ENCODE measurements at places on chromosomes 7 and 10.

- H3K27ac ChIP-seq, result no peak overlapping the region
- H3K36me3 ChIP-seq, result no peaks in the 10 kb centered on the region
- H3K4me1 ChIP-seq, result no peaks in the 10 kb centered on the region
- no peak overlapping the region for H3K4me3 ChIP-seq
- no peaks in the 10 kb centered on the region for H3K27me3 ChIP-seq
Observed at GRCh38 chr10:59336632-59337031, 25.7 kb downstream of the FAM13C start.

GRCh38 chr10:133520193-133520738 lies 6.9 kb upstream of the CYP2E1 start:
- peaks cover 45% of the 10 kb centered on the region for H3K27me3 ChIP-seq
- DNase-seq, result peak; percentile 84
- H3K27ac ChIP-seq, result no peak overlapping the region
- peaks cover 7% of the 10 kb centered on the region for H3K4me1 ChIP-seq
- H3K4me3 ChIP-seq, result peak overlapping the region; percentile 41
- H3K36me3 ChIP-seq, result no peaks in the 10 kb centered on the region

- DNase-seq, result no peak
- peaks cover 74% of the 10 kb centered on the region for H3K27me3 ChIP-seq
- H3K4me3 ChIP-seq, result no peak overlapping the region
- H3K4me1 ChIP-seq, result peaks cover 6% of the 10 kb centered on the region
- peaks cover 22% of the 10 kb centered on the region for H3K36me3 ChIP-seq
- H3K27ac ChIP-seq, result no peak overlapping the region
Observed at GRCh38 chr10:89342206-89342958, 14.6 kb downstream of the IFIT3 start.

- peaks cover 2% of the 10 kb centered on the region for H3K36me3 ChIP-seq
- H3K4me3 ChIP-seq, result no peak overlapping the region
- H3K27ac ChIP-seq, result no peak overlapping the region
Observed at GRCh38 chr10:6416892-6417512, 163.1 kb downstream of the PRKCQ start.

DNA sequence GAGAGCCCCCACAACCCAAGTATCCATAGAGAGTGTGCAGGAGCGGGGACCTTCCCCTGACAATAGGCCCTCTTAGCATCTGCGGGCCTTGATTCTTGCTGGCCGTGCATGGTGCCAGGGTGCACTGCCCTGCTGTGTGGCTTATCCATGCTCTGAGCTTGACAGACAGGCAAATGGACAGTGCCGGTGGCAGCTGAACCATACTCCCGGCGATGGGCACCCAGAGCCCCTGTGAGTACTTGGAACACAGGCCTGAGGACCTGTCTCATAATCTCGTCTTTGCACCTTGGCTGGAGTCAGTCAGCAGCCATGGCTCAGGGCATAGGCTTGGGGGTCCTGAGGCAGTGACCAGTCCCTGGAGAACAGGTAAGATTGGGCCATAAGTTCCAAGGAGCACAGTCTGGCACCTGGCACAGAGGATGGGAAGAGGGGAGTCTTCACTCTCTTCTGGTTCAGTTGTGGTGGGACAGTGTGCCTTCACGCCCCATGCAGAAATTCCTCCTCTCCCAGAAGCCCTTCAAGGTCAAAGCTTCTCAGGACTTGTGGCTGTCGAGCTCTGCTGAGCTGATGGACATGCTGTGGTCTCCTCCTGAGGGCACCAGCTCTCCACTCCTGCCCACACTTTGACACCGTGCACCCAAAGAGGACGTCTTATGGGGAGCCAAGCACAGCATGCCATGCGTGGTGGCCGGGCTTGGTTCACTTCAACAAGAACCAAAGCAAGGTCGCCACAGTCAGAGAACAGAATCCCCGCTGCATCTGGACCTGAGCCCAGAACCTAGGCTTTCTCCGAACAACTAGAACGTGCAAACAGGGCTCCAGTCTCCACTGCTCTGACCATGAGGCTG lies 59.4 kb upstream of the CAMK2B start:
- no peak overlapping the region for H3K4me3 ChIP-seq
- DNase-seq, result no peak
- no peaks in the 10 kb centered on the region for H3K4me1 ChIP-seq
- peaks cover 17% of the 10 kb centered on the region for H3K36me3 ChIP-seq
- no peak overlapping the region for H3K27ac ChIP-seq
- H3K27me3 ChIP-seq, result no peaks in the 10 kb centered on the region

- H3K27me3 ChIP-seq, result peaks cover 22% of the 10 kb centered on the region
- H3K4me3 ChIP-seq, result no peak overlapping the region
- H3K36me3 ChIP-seq, result no peaks in the 10 kb centered on the region
- DNase-seq, result no peak
- peaks cover 4% of the 10 kb centered on the region for H3K4me1 ChIP-seq
Observed at GRCh38 chr7:22541789-22542188, 41.8 kb upstream of the STEAP1B start.

DNA sequence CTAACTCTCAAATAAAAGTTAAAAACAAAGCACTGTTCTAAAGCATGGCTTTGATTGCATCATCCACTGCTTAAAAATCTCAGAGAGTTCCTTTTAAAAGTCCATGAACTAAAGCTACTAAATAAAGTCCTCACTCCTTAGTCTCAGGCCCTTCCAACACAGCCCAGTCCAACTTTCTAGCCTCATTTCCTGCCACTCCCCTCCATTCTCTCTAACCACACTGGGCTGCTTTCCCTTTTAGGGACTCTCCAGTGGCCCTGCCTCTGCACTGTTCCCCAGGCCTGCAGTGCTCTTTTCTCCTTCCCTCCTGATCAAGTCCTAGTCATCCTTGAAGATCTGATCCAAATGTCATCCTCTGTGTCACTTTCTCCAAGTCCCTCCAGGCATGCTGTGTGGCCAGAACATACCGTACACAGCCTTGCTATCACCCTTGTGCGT lies 56.9 kb upstream of the PPP1R3C start:
- no peaks in the 10 kb centered on the region for H3K36me3 ChIP-seq
- H3K4me1 ChIP-seq, result peaks cover 5% of the 10 kb centered on the region
- H3K4me3 ChIP-seq, result no peak overlapping the region
- DNase-seq, result no peak

DNA sequence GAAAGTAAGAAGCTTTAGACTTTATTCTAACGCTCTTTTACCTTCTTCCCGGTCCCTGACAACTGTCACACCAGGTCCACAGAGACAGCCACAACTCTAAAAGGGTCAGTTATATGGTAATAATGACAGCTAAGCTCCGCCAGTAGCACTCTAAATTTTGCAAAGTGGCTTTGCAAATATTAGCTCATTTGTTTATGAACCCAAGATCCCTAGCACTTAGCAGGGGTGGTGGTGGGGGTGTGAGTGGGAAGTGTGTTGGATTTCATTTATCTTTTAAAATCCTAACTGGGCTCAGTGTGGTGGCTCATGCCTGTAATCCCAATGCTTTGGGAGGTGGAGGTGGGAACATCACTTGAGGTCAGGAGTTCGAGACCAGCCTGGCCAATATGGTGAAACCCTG lies 34.8 kb upstream of the SDK1 start:
- H3K4me1 ChIP-seq, result no peaks in the 10 kb centered on the region
- no peak overlapping the region for H3K27ac ChIP-seq
- H3K36me3 ChIP-seq, result no peaks in the 10 kb centered on the region
- DNase-seq, result no peak
- peaks cover 19% of the 10 kb centered on the region for H3K27me3 ChIP-seq
- H3K4me3 ChIP-seq, result no peak overlapping the region

GRCh38 chr7:144534196-144534595 lies 130.7 kb upstream of the NOBOX start:
- no peaks in the 10 kb centered on the region for H3K27me3 ChIP-seq
- no peak overlapping the region for H3K4me3 ChIP-seq
- no peak overlapping the region for H3K27ac ChIP-seq
- no peak for DNase-seq
- H3K36me3 ChIP-seq, result no peaks in the 10 kb centered on the region
- H3K4me1 ChIP-seq, result peaks cover 4% of the 10 kb centered on the region

GRCh38 chr10:23196915-23197314 lies 4.8 kb downstream of the PTF1A start:
- no peaks in the 10 kb centered on the region for H3K36me3 ChIP-seq
- no peak overlapping the region for H3K4me3 ChIP-seq
- H3K4me1 ChIP-seq, result peaks cover 4% of the 10 kb centered on the region
- no peak overlapping the region for H3K27ac ChIP-seq

GRCh38 chr7:110534241-110534931 lies 556.5 kb upstream of the LRRN3 start:
- H3K4me1 ChIP-seq, result no peaks in the 10 kb centered on the region
- no peak overlapping the region for H3K27ac ChIP-seq
- H3K27me3 ChIP-seq, result no peaks in the 10 kb centered on the region

DNA sequence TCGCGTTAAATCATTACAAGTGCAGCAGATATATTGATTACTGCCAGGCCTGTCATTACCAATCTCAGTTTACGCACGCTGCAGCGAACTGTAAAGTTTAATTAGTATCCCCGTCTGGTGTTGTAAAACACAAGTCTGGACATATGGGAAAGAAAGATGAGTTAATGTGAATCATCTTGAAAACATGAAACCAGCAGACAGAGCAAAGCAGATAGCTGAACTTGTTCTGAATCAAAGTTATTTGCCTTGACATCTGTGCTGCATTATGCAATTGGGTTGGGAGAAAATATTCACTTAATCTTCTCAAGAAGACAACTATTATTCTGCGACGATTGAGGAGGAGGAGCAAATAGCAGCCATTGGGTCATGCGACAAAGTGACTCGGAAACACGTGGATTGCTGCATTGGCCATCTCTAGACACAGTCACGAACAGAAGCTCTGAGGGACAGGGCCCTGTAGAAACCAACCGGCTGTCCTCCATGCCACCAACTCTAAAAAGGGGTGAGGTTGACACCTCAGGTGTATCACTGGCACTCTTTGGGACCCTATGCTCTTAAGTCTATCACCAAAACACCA lies 156.3 kb upstream of the C7orf33 start:
- H3K27me3 ChIP-seq, result peaks cover 6% of the 10 kb centered on the region
- H3K4me1 ChIP-seq, result no peaks in the 10 kb centered on the region
- no peak for DNase-seq
- H3K36me3 ChIP-seq, result no peaks in the 10 kb centered on the region
- no peak overlapping the region for H3K27ac ChIP-seq

DNA sequence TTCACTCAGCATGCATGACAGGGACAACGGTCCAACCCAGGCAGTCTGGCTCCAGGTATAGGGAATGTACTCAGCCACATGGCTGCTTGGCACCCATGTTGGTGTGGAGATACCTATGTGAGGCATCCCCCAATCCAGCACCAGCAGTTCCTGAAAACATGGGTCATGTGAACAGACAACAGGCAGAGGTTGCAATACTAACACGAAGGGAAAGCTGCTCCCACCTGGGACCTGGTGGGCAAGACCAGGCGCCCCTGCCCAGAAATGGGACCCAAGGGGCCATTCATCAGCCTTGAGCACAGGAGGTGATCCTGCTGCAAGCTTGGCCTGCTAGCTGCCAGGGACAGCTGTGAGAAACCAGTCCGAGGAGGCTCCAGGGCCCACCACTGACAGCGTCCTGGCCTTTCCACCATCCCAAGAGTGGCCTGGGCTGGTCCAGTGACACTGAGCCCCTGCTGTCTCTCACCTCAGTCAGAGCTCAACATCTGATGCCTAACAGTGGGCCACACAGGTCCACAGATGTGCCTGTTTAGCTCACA lies 142.3 kb downstream of the ARHGAP22 start:
- H3K4me3 ChIP-seq, result no peak overlapping the region
- no peaks in the 10 kb centered on the region for H3K36me3 ChIP-seq
- no peak for DNase-seq
- no peaks in the 10 kb centered on the region for H3K4me1 ChIP-seq
- no peak overlapping the region for H3K27ac ChIP-seq

GRCh38 chr7:155555116-155555695 lies 8.8 kb upstream of the CNPY1 start:
- H3K4me1 ChIP-seq, result no peaks in the 10 kb centered on the region
- no peaks in the 10 kb centered on the region for H3K36me3 ChIP-seq
- H3K4me3 ChIP-seq, result no peak overlapping the region
- H3K27ac ChIP-seq, result no peak overlapping the region

DNA sequence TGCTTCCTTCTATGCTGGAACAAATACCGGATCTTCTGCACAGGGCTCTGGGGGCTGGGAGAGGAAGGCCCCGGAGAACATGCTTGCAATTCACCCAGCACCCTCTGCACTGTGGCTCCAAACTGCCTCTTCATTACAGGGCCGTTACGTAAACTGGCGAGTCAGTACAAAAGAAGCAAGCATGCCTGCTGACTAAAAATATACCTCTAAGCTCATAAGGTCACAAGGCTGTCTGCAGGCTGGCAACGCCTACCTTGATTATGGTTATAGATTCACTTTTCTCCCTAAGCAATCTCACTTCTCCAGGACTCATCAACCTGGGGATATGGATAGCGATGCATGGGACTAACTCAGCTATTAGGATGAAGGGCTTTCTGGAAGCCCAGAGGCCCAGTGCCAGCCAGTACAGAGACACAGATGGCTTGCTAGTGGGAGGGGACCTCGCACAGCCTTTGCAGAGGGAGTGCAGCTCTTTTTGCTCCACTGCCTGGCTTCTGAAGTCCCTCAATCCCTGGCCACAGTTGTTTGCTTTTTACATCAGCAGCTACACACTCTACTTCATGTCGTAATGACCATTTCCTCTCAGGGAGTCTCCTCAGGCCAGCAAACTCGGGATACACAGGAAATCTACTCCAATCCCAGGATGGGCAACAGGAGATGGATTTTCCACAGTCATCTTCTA lies 96.1 kb downstream of the SH3PXD2A start:
- H3K27me3 ChIP-seq, result peaks cover 12% of the 10 kb centered on the region
- H3K27ac ChIP-seq, result peak overlapping the region; percentile 86
- H3K36me3 ChIP-seq, result no peaks in the 10 kb centered on the region
- peak overlapping the region; percentile 74 for H3K4me3 ChIP-seq

DNA sequence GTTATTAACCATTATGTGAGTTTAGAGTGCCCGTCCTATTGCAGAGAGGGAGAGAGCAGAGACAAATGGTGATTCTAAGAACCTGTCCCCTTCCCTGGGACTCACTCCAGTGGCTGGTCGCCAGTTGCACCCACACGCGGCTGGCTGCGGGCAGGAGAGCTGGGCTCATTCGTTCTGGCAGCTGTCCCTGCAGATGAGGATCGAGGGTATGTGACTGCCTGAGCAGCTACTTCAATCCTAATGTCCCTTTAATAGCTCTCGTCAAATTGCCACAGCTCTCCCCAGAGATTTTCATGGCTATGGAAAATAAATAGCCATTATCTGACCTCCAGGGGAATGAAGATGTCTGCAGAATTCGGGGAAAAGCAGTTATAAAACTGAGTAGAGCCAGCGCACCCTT lies 41.6 kb downstream of the RBM28 start:
- no peaks in the 10 kb centered on the region for H3K4me1 ChIP-seq
- H3K27ac ChIP-seq, result no peak overlapping the region
- DNase-seq, result no peak
- H3K36me3 ChIP-seq, result peaks cover 22% of the 10 kb centered on the region
- H3K4me3 ChIP-seq, result no peak overlapping the region
